Suppressor macrophage treated with lipopolysaccharide for 1 hour (primary cell): ENCODE measurements at places on chromosomes 6 and 20.

DNA sequence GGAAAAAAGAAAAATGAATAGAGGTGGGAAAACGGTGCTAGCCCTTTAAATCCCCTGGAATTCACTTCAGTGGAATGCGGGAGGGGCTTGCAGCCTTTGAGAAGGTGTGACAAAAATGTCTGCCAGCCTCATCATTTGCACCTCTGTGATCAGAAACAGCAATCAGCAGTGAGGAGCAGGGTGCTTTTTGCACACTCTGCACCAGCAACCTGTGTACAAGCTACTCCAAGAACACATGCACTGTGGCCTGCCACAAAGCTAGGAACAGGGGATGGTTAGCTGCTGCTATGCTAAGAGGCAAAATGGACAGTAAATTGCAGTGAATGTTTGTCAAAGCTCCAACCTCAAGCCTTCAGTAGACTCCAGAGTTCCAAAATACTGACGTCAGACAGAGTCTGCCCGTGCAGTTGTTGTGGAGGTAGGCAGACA, 29.7 kb downstream of the GINS1 start:
- DNase-seq: no peak

DNA sequence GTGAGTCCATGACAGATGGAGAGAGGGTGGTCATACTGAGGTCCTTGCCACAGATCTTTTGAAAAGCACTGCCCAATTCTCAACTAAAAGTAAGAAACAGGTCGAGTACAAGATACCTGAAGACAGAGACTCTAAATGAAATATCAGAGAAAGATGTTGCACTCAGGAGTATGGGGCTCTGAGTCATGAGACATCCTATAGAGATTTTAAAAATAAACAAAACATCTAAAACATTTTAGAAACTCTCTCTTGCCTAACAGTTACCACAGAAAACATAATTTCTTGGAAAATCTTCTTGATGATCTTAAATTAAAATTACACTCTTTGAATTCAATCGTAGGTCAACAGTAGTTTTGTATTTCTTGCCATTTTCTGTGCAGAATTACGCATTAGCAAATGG, 348.9 kb upstream of the MARCKS start:
- no peak for DNase-seq

DNA sequence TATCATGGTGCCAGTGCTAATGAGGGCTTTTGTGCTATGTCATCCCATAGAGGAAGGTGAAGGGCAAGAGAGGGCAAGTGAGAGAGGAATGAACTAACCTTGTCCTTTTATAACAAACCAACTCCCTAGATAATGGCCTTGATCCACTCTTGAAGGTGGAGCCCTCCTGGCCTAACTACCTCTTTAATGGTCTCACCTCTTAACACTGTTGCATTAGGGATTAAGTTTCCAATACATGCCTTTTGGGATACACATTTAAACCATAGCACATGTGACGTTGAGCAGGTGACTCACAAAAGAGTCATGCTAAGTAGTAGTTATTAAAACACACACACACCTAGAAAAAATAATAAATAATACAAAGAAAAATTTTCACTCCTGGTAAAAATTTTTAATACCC, 36.9 kb downstream of the CCN2 start:
- DNase-seq: no peak

DNA sequence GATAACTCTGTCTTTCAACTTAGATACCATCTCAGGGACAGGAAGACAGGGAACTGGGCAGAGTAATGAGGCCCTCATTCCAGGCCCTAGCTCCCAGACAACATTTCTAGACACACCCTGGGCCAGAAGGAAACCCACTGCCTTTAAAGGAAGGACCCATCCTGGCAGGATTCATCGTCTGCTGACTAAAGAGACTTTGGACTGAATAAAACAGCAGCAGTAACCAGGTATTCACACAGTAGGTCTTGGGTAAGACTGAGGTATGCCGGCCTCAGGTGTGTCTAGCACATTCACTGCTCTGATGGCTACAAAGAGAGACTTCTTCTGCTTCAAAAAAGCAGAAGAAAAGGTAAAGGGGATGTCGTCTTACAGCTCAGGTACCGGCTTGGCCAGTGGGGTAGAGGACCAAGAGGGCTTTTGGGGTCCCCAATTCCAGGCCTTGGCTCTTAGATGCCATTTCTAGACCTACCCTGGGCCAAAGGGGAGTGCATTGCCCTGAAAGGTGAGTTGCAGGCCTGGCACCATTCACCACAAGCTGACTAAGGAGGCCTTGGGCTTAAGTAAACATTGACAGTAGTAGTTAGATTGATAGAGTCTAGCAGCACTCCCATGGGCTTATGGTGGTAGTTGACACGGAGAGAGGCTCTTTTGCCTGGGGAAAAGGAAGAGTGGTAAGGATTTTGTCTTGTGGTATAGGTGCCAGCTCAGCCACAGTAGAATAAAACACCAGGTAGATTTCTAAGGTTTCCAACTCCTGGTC, 13.4 kb downstream of the SNX14 start:
- DNase-seq: no peak

DNA sequence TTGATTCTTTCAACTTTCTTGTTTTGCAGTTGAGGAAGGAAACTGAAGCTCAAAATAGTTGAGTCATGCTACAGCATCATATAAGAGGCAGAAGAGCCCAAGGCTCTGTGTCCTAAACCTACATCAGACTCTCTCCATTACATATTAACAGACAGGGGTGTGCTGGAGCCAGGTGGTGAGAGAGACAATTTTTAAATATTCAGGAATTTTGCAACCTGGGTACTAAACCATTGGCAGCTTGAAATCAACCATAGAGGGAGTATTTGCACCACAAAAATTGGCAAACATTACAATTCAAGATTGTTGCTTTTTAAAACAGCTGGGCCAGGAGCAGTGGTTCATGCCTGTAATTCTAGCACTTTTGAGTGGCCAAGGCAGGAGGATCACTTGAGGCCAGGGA, 65.8 kb upstream of the SOX4 start:
- no peak for DNase-seq

GRCh38 chr20:48463096-48463720, 364.6 kb downstream of the PREX1 start:
- no peak for DNase-seq

DNA sequence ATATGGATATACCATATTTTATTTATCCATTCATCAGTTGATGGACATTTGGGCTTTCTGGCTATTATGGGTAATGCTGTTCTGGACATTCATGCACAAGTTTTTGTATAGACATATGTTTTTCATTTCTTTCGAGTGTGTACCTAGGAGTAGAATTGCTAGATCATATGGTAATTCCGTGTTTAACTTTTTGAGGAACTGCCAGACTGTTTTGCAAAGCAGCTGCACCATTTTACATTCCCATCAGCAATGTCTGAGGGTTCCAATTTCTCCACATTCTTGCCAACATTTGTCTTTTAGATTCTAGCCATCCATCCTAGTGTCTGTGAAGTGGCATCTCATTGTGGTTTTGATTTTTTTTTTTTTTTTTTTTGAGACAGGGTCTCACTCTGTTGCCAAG, 20.8 kb downstream of the SRC start:
- no peak for DNase-seq
